ENCODE measurements at places on chromosomes 11 and 22. TPM values are rescaled to one million over a fixed set of nuclear protein-coding genes. Genes with fewer than 3 reads are reported as not detected.

DNA sequence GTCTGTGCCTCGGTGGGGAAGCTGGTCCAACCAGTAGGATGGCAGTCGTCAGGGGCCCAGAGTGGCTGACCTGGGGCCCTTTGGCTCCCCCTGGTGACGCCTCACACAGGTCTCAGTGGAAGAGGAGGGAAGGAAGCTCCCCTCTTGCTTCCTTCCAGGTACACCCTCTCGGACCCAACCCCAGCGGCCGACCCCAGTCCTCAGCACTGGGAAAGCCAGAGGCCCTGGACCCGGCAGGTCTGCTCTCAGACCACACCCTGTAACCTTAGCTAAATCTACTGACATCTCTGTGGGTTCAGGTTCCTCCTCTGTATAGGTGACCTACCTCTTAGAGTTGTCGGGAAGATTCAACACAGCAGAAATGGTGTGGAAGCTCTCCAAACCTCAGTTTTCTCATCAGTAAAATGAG, 3.4 kb upstream of the SCUBE1 start:
- no peaks in the 10 kb centered on the region for H3K36me3 ChIP-seq
- H3K4me1 ChIP-seq: peaks cover 47% of the 10 kb centered on the region
- peak overlapping the region; percentile 41 for H3K27ac ChIP-seq
- peaks cover 20% of the 10 kb centered on the region for H3K27me3 ChIP-seq

DNA sequence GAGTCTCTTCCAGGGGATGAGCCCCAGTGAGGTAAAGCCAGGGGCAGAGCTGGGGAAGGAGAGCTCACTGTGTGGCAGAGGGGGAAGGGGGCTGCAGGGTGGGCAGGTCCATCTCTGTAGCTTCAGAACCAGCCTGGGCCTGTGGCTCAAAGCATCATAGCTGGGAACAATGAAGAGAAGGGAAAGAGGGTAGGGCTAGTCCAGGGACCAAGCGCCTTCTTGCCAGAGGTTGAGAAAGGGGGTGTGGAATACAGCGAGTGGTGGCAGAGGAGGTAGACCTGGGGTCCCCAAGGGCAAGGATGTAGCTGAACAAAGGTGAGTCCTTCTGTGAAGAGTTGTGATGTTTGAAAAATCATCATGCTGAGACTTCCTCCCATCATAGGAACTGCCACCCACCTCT, 1.2 kb upstream of the PLA2G3 start:
- no peak for DNase-seq
- no peaks in the 10 kb centered on the region for H3K4me1 ChIP-seq
- H3K36me3 ChIP-seq: no peaks in the 10 kb centered on the region
- H3K4me3 ChIP-seq: no peak overlapping the region

DNA sequence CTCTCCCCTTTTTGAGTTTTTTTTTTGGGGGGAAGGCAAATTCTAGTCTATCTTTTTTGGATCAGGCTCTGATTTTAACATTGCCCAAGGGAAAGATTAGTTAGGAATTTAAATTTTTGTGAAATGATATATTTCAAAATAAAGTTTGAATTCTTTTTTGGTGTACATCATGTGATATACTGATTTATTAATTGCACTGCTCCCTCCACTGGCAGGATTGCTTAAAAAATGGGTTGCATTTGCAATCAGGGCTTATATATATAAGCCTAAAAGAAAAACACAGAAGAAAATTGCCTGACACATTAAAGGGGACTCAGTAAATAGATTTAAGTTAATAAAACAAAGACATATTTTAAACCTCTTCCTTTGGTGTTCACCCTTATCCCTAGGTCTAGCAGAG, 1.2 kb downstream of the DYNC2H1 start:
- peak overlapping the region; percentile 85 for H3K4me3 ChIP-seq
- H3K27ac ChIP-seq: no peak overlapping the region
- no peaks in the 10 kb centered on the region for H3K36me3 ChIP-seq
- H3K4me1 ChIP-seq: peaks cover 14% of the 10 kb centered on the region
- H3K27me3 ChIP-seq: no peaks in the 10 kb centered on the region

The CTNND1 gene
- total RNA-seq: 125 TPM

DNA sequence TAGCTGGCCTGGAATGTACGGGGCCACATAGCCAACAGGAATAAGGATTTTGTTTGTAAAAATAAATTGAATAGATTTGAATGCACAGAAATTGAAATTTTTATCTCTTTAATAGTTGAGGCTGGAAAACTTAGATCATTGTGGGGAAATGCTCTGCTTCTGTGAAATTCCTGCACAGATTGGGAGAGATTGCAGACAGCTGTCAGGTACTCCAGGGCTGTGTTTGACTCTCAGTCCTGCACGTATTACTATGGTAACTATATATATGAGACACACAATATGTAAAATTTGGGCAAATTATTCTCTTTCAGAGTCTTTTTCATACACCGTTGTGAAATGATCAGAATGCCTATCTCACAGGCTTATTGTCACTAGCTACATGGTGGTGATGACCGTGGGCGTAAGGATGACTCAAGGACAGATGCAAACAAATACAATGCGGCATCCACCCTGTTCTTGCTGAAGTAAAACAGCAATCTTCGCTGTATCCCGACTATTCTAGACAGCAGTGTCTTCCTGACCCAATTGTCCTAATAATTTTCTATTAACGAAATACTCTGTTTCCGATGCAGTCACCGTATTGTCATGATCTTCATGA, 79.4 kb downstream of the ZC3H12C start:
- H3K27me3 ChIP-seq: no peaks in the 10 kb centered on the region
- H3K36me3 ChIP-seq: no peaks in the 10 kb centered on the region
- H3K4me3 ChIP-seq: no peak overlapping the region
- no peak overlapping the region for H3K27ac ChIP-seq
- no peak for DNase-seq
- H3K4me1 ChIP-seq: peaks cover 10% of the 10 kb centered on the region

The BEST1 gene
- total RNA-seq: 12.5 TPM

The AQP11 gene
- 0.30 TPM for total RNA-seq

The OR8G1 gene
- total RNA-seq: not detected

- no peaks in the 10 kb centered on the region for H3K27me3 ChIP-seq
- peaks cover 27% of the 10 kb centered on the region for H3K4me1 ChIP-seq
- H3K27ac ChIP-seq: no peak overlapping the region
- no peak overlapping the region for H3K4me3 ChIP-seq
Measured at GRCh38 chr11:78432956-78433355, 15.3 kb upstream of the GAB2 start.

DNA sequence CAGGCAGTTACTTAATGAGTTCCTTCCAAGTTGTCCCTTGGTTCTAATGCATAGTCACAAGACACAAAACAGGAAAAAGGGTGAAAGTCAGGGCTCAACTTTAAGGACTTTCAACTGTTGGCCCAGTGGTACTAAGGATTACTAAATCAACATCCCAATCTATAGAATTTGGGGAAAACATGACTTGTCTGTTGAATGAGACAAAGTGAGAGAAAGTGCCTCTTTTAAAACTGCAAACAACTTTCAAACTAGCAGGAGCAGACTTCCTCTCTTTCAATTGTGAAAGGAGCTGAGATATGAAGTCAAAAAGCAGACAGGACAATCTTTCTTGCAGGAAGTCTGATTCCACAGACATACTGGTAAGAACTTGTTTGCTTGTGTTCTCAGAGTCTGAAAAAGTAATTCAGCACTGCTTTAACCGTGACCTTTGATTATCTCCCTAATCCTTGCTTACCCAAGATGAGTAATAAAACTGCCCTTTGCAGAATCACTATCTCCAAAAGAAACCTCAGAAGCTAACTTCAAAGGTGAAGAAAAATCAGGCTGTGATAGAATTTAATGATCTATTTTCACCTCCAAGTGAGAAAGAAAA, 960.7 kb upstream of the RAG2 start:
- no peaks in the 10 kb centered on the region for H3K36me3 ChIP-seq
- H3K4me3 ChIP-seq: no peak overlapping the region
- H3K27ac ChIP-seq: no peak overlapping the region
- no peak for DNase-seq
- no peaks in the 10 kb centered on the region for H3K27me3 ChIP-seq

The IL10RA gene
- 239 TPM for total RNA-seq

DNA sequence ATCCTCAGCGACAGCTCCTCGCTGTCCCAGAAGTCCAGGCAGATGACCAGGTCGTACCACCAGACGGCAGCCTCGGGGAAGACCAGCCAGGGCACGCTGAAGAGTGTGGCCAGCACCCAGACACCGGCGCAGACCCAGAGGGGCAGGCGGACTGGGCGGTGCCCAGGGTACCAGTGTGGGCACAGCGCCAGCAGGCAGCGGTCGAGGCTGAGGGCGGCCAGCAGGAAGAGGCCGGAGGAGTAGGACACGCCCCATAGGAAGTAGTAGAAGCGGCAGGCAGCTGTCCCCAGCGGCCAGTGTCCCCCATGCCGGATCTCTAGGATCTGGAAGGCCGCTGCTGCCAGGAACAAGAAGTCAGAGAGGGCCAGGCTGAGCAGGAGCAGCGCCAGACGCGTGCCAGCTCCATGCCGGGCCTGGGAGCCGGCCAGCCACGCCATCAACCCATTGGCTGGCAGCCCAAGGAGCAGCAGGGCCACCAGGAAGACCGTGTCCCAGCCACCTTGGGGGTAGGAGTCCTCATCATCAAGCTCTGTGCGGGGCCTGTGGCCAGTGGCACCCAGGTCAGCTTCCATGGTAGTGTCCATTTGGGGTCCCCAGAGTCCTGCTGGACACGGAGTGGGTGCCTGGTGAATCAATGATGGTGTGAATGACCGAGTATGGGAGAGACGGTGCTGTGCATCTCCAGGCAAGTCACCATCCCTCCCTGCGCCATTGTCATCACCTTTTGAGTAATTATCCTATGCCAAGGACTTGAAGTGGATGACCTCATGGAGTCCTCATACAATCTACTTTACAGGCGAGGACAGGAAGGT, at the start of gene GPR152:
Gene GPR152, minus strand, starts transcription at position 589 of the 812 bp plus-strand sequence. Its CDS starts 5 bp downstream, at position 584.
- peak within 1 kb of the TSS; percentile 74 for H3K27ac ChIP-seq
- no peaks in the 10 kb centered on the region for H3K27me3 ChIP-seq
- DNase-seq: peak; percentile 85
- peak within 1 kb of the TSS; percentile 10 for H3K4me3 ChIP-seq
- H3K4me1 ChIP-seq: peaks cover 12% of the 10 kb centered on the region

DNA sequence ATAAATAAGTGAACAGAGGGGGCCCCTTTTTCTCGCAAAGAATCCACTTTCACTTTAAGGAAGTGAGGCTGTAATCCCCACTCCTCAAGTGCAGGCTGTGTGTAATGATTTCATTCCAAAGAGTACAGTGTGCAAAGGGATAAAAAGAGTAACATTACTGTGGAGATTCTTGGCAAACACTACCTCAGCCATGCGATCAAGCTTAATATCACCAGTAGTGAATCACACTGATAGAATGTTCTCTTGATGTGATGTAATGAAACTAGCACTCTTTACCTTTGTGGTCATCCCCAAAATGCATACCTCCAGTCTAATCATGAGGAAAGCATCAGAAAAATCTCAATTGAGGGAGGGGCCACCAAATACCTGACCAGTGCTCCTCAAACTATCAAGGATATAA, 246.1 kb upstream of the CHORDC1 start:
- H3K27me3 ChIP-seq: no peaks in the 10 kb centered on the region
- H3K27ac ChIP-seq: no peak overlapping the region

- H3K27me3 ChIP-seq: no peaks in the 10 kb centered on the region
- peaks cover 98% of the 10 kb centered on the region for H3K4me1 ChIP-seq
- DNase-seq: no peak
- H3K36me3 ChIP-seq: no peaks in the 10 kb centered on the region
- H3K27ac ChIP-seq: peak overlapping the region; percentile 89
Measured at GRCh38 chr11:59271247-59271755, 58.6 kb upstream of the MPEG1 start.

- H3K27me3 ChIP-seq: no peaks in the 10 kb centered on the region
- no peak for DNase-seq
- H3K4me3 ChIP-seq: no peak overlapping the region
- no peaks in the 10 kb centered on the region for H3K4me1 ChIP-seq
- no peak overlapping the region for H3K27ac ChIP-seq
Measured at GRCh38 chr11:8983552-8983951, 19.3 kb upstream of the TMEM9B start.

DNA sequence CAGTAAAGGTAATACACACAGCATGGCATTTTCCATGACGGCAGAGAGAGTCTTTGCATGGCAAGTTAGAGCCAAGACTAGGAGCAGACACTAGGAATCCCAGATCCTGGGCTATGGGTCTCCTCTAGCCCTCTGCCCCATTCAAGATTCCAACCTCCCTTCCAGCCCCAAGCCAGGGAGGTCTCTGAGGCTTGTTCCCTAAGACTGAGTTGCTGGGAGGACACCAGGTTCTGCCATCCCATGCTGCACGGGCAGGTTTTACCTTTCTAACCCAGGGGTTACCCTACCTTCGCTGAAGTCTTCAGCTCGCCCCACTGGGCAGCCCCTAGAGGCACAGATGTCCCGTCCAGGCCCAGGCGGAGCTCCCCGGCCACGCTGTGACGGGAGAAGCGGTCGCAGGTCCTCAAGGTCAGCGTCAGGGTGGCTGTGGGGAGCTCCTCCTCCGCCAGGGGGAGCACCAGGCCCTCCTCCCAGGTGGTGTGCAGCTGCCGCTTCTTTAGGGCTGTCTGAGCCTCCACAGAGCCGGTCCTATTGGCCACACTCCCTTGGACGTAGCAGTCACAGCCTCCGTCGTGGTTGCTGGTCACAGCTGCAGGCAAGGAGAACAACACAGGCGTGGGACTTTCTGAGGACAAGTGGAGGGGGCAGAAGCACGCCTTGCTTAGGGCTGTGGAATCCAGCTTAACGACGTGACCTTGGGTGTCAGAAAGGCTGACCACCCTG, 33.8 kb downstream of the SYT13 start:
- DNase-seq: no peak
- H3K27ac ChIP-seq: peak overlapping the region; percentile 8
- peaks cover 16% of the 10 kb centered on the region for H3K27me3 ChIP-seq
- no peaks in the 10 kb centered on the region for H3K36me3 ChIP-seq

DNA sequence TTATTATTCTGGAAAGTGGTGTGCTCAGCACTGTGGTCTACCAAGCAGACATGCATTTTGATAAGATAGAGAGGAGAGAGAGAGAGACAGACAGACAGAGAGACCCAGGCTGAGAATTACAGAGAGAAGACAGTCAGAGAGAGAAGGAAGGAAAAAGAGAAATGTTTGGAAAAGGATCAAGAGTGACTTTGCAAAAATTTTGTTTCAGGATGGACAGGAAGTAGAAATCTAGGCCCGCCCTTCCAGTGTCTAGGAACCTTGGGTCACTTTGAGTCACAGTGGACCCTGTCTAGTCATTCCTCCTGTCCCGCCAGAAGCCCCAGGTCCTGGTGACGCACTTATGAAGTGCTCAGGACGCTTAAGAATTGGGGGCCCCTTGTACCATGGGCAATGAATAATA, 166.7 kb downstream of the ST3GAL4 start:
- no peak overlapping the region for H3K27ac ChIP-seq
- H3K27me3 ChIP-seq: no peaks in the 10 kb centered on the region
- peaks cover 8% of the 10 kb centered on the region for H3K4me1 ChIP-seq

The CYTH4 gene
- 238 TPM for total RNA-seq

GRCh38 chr22:30863081-30863833, 105.3 kb downstream of the MORC2 start:
- peak; percentile 25 for DNase-seq
- H3K4me1 ChIP-seq: no peaks in the 10 kb centered on the region
- no peaks in the 10 kb centered on the region for H3K36me3 ChIP-seq
- H3K27ac ChIP-seq: no peak overlapping the region

Data from spleen (tissue), 13 donors.